NCI-H2029 treated with DMSO at 0.1 percent for 48 hours (cell line): ENCODE measurements at places on chromosomes 16 and 17.
A peak's percentile ranks its signal among the peaks of the same experiment; 100 is the strongest.

- no peak for DNase-seq
Measured at GRCh38 chr16:69851491-69852240, 89.5 kb downstream of the WWP2 start.

GRCh38 chr16:8885674-8886592, 3.8 kb downstream of the LITAFD start:
- no peak for DNase-seq

DNA sequence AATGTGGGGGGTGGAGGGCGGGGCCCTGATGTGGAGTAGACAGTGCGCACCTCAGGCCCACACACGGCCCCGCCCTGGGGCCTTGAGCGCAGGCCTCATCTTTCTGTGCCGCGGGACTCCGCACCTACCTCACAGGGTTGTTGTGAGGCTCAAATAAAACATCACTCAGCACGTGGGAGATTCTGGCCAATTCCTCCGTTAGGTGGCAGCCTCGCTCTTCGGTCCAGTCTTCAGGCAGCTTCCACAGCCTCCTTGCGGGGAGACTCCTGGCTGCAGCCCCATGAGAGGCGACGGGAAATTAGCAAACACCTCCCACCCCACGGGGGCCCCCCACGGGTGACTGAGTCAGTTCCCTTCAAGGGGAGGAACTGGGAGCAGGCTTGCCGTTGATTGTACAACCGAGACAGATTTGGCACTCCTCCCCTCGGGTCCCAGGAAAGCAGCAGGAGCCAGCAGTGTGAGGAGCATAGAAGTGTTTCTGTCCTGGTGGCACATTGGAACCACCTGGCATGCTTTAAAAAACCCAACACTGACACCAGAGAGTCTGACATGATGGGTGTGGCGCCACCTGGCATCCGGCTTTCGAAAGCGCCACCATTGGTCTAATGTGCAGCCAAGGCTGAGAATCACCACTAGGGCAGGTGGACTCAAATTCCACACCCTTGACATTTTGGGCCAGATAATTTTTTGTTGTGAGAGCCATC, 7.6 kb downstream of the MRM1 start:
- DNase-seq: peak; percentile 37

DNA sequence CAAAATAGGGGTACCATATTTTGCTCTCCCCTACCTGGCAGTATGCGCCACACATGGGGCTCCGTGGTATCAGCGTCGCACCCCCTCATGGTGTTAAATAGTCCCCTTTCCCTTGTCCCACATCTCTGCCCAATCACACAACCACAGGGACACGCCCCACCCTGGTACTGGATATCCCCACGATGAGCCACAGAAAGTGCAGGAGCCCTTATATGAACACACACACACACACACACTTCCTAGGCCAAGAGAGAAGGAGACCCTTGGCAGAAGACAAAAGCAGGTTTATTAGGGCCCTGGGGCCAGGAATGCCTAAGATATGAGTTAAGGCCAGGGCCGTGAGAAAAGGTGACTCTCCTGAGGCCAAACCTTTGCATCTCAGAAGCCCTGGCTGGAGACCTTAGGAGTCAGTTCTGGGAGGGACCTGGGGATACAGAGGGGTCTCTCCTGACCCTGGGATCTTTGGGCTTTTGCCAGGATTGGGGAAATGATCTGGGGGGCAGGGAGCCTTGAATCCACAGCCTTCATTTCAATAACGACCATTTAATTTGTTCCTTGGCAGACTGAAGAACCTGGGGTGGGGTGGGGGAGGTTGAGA, 11.6 kb downstream of the COPZ2 start:
- no peak for DNase-seq

- no peak for DNase-seq
Measured at GRCh38 chr16:30992276-30992780, 7.3 kb downstream of the HSD3B7 start.

- no peak for DNase-seq
Measured at GRCh38 chr16:24007391-24007790, 171.6 kb downstream of the PRKCB start.

GRCh38 chr17:32912218-32912897, 15.6 kb upstream of the TMEM98 start:
- DNase-seq: peak; percentile 75

DNA sequence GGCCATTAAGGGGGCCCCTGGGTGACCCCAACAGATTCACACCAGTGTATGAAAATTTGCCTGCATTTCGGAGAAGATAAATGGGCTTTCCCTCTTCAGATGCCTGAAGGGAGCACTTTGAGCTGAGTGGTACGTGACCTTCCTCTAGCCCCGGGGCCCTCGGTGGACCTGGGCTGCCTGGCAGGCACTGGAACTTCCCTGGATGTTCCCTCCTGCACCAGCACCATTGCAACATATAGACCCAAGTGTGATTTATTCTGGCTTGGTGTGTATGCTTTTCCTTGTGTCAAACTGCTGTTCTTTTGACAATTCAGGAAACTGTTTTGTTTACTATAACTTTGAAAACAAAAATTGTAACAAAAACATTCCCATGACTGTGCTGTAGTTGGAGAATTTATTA, 93.8 kb downstream of the TNFRSF13B start:
- no peak for DNase-seq

GRCh38 chr16:4351880-4352279, 759 bp upstream of the PAM16 start:
- DNase-seq: no peak

DNA sequence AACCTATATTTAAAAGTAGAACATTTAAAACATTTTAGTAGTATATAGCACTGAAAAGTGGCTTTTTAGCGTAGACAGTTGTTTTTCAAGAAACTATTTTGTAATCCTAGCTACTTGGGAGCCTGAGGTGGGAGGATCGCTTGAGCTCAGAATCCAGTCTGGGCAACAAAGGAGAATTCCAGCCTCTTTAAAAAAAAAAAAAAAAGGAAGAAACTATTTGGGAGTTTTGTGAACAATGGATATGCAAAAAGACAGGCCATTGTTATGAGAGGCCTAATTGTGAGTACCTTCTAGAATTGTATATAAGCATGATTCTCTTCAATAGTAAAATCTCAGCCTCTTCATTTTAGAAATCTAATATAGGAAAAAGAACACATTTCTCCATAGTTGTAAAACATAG, 17.6 kb downstream of the OMG start:
- no peak for DNase-seq

GRCh38 chr16:75305364-75306098, 54.1 kb upstream of the BCAR1 start:
- peak; percentile 8 for DNase-seq

DNA sequence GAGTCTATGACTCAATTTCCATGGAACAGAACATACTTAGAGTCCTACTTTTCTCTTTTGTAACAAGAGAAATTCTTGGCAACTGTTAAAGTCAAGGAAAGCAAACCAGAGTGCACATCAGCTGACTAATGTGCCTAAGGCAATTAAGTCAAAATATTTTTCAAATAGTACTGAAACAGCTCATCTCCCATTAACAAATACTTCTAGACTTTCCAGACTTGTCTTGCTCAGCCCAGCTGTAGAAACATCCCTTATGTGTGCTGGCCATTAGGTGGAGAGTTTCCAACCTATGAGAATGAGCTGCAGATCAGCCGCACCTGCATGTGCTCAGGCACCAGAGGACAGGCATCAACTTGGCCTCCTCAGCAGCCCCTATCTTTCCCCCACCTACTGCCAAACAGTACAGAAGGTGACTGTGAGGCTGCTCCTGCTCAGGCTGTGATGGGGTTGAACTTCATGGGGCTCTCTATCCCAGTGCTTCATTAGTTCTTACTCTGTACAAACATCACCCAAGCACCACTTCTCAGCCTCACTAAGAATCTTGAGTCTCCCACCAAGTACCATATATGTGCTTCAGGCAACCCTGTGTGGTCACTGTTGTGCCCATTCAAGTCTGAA, 32.2 kb downstream of the TEX2 start:
- no peak for DNase-seq

DNA sequence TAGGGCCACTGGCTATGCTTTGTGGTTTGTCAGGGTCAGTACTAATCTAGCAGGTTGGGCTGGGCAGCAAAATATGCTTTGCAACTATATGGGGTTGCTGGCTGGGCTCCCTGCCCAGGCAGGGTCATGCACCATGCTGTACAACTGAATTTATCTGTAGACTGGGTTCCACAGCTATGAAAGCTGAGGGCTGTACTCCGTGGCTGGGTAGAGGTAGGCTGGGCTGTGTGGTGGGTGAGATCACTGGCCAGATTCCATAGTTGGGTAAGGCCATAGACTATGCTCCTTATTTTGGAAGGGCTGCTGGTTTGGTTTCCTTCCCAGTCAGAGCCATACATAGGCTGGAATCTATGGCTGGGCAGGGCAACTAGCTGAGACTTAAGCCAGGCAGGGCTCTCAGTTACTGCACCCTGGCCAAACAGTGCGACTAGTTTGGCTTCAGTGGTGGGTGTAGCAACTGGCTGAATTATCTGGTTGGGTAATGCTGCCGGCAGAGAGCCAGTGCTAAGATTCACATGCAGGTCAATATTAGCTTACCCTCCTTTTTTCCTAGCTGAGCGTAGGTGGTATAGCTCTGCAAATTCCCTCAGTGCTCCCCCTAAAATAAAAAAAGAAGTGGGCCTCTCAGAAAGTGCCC, 769.1 kb upstream of the CDH8 start:
- DNase-seq: no peak

GRCh38 chr17:78322858-78323455, 36.9 kb downstream of the SOCS3 start:
- DNase-seq: no peak

DNA sequence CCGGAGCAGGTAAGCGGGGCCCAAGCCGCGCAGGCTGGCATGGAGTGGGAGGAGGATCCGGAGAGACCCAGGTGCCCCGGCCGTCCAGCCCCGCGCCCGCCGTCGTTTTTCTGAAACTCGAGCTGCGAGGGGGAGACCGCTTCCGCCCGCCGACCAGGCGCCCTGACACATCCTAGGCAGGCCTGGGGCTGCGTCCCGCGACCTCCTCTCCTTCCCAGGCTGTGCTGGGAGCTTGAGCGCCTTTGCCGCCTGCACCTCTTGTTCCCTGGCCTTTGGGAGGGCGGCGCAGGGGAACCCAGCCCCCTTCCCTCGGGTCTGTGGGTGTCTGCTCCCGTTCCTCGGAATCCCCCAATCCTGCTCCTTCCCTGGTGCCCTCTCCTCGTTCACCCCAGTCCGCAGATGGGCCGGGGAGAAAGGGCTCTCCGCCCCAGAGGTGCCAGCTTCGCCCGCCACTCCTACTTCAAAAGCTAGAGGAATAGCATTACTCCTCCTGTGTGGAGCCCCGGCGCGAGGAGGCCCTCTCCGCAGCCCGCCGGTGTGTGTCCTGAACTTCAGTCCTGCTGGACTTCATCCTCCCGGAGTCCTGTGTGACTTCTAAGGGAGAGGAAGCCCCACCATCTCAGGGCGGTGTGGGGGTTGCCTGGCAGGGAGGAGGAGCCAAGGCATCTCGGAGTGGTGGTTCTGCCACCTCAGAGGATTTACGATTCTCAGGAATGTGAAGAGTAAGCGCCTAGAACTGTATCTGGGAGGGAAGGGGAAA, 1.0 kb downstream of the NHERF1 start:
- no peak for DNase-seq

- DNase-seq: no peak
Measured at GRCh38 chr17:48192321-48192731, 84.8 kb downstream of the SNX11 start.

DNA sequence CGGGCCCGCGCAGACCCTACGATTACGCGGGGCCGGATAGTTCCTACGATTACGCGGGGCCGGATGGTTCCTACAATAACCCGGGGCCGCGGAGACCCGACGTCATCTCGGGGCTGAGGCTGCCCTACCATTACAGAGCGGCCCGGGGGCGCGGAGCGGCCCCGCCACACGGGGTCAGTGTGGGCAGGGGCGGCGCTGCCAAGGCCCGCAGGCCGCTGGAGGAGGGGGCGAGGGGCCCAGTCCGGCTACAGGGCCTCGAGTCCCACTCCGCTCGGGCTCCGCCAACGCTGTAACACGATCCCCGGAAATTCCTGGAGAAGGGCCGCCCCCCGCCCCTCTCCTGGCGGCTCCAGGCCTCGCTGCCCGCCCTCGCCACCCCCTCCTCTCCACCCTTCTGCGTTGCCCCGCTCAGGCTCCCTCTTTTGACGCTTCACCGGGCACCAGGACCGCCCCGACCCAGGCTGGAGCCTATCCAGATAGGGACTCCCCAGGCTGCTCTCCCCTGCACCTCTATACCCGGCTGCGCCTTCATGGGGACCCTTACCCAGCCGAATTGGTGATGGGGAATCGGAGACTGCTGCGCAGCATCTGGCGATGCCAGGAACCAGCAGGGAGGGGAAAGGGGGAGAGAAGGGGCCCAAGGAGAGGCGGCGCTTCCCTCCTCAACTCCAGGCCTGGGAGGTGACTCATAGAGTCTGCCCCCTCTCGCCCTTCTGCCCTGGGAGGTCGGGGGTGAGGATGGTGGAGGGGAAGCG, at the start of gene RAB34:
Gene RAB34 (minus strand): TSS at position 291 of the 755 bp plus-strand sequence. CDS start 602 bp downstream, outside the sequence.
- no peak for DNase-seq
